ENCODE measurements at places on chromosomes 13 and 19. TPM values are rescaled to one million over a fixed set of nuclear protein-coding genes. Genes with fewer than 3 reads are reported as not detected.

Gene FFAR2
- total RNA-seq, result not detected

Gene ACTMAP
- total RNA-seq, result 14.2 TPM

Gene OSCAR
- total RNA-seq, result 0.68 TPM

DNA sequence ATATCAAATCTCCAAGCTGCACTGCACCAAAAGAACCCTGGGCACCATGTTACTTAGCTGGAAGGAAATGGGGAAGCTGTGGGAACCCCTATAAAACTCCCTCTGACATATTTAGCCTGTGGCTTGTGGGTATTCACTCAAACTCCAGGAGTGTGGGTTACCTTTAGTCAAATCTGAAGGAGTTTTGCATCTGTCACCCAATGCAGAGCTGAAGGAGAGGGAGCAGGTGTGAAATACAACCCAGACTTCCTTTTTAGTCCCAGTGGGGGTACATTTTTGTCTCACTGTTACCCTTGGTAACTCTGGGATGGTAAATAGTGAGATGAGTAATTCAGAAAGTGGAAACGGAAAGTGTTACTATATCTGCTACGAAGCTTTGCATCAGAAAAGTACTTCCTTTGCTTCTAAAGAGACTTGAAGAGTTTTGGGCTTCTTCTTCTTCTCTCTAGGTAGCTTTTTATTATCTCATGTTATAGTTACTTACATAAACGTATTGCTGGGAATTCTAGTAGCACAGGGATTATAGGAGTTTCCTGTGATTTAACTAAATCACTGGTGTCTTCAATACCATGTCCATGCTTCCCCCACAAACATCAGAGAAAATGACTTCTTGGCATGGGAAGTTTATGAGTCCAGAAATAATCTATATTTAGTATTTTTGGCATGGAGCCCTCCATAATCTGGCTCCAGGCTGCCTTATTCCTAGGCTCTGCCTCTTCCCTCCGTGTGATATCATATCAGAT, 105.9 kb downstream of the AKAP11 start:
- H3K36me3 ChIP-seq, result peaks cover 4% of the 10 kb centered on the region
- H3K27ac ChIP-seq, result peak overlapping the region; percentile 95
- H3K4me3 ChIP-seq, result no peak overlapping the region
- H3K27me3 ChIP-seq, result no peaks in the 10 kb centered on the region

All from activated CD8-positive, alpha-beta T cell treated with anti-CD3 and anti-CD28 coated beads for 36 hours (primary cell).